ENCODE measurements at places on chromosomes 6 and 20.
A peak's percentile ranks its signal among the peaks of the same experiment; 100 is the strongest.

GRCh38 chr6:116327803-116328527 lies 42.8 kb upstream of the DSE start:
- DNase-seq = no peak

DNA sequence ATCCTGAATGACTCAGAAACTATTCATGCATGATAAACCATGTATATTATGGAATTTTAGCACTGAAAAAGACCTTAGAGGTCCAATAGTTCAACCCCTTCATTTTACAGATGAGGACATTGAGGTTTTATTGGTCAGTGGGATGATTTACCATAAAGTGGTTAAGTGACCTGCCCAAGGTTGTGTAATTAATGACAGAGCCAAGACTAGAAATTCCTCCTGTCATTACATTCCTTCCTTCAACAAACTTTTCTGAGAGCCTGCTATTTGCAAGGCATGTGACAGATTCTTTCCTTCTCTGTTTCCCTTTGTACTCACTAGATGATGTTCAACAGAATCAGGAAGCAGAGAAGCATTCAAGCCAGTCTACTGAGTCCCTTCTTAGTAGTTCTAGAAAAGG lies 170.7 kb upstream of the KCNK16 start:
- no peak for DNase-seq

DNA sequence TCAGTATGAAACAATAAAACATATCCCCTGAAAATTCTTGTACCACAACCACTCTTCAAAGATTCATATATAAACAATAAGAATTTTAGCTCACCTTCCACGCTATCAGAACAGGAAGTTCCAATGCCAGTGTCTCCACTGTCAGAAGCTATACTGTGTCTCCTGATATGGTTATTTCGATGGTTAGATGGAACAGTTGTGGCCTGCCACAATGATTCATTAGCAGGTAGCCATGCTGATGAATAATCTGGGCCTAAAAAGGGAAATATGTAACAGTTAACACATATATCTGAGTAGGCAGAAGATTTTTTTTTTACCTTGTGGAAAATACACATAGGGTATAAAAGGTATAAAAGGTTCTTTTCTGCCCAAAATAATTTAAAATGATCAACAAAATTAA lies 19.0 kb downstream of the CEP85L start:
- DNase-seq = no peak

DNA sequence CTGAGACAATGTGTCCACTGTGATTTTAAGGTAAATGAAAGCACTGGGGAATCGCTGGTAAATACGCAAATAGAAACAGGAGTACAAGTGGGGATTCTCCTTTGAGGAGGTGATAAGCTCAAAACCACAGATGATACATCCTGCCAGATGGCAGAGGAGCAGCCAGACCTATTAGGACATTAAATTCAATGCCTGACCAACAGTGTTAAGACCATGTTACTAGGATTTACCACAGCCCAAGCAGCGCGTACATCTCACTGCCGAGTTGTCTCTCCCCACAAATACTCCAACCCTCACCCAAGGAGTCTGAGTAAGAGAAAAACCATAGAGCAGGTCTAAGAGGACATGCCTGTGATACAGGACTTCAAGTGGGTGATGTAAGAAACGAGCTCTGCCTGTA lies 68.9 kb upstream of the TULP1 start:
- no peak for DNase-seq

GRCh38 chr6:97594844-97595243 lies 311.8 kb upstream of the MMS22L start:
- no peak for DNase-seq

DNA sequence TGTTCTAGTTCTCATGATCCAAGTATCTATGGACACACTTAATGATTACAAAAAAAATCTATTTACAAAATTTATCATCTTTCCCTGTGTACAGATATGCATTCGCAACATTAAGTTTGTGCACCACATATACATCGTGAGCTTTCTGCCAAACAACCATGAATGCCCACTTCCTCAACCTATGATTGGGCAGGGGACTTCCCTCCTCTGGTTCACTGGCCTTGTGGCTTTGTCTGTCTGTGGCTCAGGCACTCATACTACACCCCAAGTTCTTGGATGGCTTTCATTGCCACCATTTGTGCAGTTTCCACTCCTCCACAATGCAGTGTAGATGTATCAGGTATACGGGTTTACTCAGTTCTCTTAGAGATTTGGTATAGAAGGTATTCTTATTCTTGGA lies 74.9 kb downstream of the HS3ST5 start:
- no peak for DNase-seq

DNA sequence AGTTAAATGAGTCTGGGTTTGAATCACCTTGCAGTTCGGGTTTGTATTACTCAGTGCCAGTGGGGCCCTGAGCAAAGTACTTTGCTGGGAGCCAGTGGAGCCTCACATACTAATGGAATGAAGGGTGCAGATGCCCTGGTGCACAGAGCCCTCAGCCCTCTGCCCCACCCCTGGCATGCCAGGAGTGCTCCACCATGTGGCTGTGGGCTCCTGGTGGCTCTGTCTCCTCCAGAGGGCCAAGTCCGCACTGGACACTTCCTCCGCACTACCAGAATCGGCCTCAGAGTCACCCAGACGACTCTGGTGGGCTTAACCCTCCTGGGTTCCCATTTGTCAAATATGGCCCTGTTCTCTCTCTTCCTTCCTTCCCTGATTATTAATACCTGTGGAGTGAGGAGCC lies 94.0 kb downstream of the STK35 start:
- DNase-seq = no peak

DNA sequence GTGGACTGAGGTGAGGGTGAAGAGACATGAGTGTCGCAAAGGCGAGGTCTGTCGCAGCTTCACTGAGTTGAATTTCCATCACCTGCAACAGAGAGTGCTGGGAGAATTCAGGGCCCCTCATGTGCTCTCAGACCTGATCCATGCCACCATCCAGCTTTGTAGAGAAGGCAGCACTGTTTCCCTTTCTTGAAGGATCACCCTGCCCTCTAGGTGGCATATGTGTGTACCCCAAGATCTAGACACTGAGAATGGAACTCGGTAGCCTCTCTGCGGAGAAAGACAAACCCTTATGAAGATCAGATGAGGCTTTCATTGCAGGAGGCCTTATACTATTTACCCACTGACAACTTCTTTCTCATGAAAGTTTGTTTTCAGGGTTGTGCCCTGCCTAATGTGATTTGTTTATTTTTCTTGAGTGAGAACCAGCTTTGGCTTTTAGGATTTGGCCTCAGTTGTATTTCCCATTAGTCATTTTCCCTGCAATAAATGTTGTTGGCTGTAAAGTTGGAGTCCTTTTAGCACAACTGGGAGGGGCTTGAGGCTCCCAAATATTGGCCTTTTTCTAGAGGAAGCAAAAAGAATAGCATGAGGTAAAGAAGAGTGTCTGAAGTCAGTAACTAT lies 811.3 kb downstream of the DHX35 start:
- DNase-seq = no peak

DNA sequence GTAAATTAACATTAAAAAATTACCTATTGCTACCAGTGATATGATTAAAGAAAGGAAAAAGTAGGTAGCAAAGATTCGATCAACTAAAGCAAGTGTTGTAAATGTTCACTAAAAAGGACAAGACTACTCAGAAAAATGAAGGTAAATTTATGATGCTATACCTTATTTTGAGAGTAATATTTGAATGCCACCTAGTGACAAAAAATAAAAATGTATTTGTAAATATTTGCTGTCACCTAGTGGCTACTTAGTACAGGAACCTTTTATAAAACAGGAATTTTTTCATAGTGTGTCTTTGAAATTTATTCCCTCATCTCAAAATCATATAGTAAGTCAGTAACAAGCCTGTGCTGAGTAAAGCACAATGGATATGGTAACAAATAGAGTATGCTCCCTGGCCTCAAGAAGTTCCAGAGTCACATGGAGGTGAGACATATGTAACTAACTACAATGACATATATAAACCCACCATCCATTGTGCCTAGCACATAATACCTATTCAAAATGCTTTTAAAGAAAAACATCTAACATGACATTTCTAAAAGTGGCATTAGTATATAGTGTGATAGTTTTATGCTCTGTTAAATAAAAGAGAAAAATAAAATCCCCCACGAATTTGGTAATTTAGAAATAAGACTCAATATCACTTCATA lies 193.1 kb upstream of the SIM1 start:
- DNase-seq = no peak

GRCh38 chr6:111794727-111795452 lies 78.4 kb downstream of the FYN start:
- DNase-seq = no peak

DNA sequence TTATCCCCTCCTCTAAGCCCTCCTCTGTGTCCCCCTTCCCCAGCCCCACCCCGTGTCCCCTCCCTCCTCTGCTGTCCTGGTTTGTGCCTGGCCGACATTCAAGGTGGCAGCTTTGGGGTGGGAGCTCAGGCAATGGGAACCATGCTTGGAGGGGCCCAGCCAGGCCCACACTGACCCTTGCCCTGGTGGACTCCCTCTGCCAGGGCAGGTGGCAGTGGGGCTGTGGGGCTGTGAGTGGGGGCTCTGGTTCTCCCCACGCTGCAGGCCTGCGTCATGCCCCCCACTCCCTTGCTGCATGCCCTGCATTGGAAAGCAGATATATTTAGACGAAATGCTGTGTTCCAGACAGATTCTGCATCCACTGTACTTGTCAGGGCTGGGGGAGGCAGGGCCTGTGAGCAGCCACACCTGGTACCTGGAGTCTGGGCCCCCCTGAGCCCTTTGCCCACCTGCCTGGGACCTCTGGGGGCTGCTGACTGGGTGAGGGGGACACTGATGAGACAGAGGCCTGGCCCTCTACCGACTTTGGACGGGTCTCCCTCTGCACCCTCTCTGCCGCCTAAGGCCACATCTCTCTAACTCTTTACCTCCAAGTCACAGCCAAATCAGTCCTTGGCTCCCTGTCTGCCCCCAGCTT lies 14.2 kb downstream of the DLGAP4 start:
- DNase-seq = no peak

DNA sequence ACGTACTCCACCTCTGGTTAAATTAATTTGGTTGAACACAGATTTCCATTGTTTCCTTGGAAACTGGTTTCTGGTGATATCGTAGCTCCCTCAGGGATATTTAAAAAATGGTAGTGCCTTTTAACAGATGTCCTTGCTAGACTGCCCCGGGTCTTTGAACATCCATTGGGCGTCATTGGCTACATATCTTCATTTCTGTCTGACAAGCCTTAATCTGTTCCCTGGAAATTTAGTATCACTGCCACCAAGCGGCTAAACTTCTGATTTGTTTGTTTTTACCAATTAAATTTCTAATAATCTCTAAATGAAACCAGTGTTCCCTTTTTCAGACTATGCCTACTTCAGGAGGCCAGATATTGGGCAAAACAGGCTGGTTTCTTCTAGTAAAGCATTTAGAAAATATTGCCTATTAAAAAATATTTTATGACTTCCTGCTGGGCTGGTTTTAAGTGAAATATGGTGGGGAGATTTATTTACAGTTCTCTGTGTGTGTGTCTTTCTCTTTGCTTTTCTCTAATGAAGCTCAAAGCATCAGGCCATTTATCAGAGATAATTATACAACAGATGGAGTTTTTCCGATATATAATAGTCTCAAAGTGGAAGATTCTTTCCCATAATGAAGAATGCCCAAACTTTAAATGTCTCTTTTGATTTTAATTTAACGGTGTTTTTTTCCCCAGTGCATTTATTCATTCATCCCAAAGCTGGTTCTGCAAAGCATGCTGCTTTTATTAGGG lies 249.5 kb downstream of the ZFAND3 start:
- DNase-seq = no peak

GRCh38 chr6:105994118-105994590 lies 92.0 kb upstream of the PRDM1 start:
- DNase-seq = peak; percentile 18

DNA sequence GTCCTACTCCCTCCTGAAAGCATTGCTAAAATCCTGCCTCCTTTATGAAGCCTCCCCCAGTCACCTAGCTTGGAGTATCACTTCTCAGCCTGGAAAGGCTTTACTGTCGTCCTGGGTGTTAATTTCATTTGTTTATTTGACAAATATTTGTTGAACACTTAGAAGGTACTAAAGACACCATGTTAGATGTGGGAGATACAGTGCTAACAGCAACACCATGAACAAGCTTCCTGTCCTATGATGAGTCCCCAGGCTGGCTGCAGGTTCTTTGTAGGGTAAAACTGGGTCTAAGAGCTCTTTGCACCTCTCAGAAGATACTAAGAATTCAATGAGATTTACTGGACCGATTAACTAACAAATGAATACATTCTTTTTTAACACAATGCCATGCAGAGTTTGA lies 109.2 kb upstream of the TMEM170B start:
- no peak for DNase-seq

DNA sequence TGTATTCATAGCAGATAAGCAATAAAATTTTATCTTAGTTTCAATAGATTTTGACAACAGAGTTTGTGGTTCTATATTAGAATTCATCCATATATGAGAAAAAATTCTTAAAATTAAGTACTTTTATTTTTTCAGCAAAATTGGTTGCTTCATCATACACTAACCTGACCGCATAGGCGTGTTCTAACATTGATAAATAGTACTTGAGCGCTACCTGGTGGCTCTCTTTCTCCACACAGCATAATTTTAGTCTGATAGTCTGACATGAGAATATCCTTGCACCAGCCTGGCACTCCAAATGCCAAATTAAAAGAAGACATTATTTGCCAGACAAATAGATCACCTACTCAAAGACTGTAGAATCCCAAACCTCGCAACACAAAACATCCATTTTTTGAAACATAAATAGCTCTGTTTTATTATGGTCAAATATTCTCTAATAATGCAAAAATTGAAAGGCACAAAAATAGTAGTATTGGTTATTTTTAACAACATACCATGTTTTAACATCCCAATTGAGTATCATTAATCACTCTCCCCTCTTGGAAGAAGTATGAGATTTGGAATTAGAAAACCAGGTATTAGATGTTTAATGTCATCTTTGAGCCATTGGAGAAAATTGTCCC lies 33.0 kb upstream of the FILIP1 start:
- DNase-seq = peak; percentile 28

GRCh38 chr6:47196113-47196512 lies 113.6 kb downstream of the TNFRSF21 start:
- DNase-seq = no peak

DNA sequence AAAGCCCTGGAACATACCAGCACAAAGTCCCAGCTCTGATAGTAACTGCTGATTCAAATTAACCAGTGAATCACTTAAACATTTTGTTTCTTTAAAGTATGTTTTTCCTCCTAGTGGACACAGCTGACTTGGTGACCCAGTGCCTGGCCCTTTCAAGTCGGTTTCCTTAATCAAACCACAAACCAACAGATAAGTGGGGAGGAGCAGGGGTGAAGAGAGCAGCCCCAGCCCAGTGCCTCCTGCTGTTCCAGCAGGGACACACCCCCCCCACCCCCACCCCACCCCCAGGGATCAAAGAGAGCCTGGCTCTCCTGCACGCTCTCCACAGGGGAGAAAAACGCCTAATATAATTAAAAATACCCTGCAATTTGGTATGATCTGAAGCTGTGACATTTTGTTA lies 55.4 kb upstream of the TBXT start:
- DNase-seq = no peak
